Right forelimb (tissue), 1 donor: ENCODE measurements at places on chromosomes 2 and 18.

GRCh38 chr2:192190474-192190873 is 4.3 kb downstream of the TMEFF2 start:
- no peak for DNase-seq

- DNase-seq, result no peak
Observed at GRCh38 chr2:54952978-54953456, 97.2 kb downstream of the RTN4 start.

DNA sequence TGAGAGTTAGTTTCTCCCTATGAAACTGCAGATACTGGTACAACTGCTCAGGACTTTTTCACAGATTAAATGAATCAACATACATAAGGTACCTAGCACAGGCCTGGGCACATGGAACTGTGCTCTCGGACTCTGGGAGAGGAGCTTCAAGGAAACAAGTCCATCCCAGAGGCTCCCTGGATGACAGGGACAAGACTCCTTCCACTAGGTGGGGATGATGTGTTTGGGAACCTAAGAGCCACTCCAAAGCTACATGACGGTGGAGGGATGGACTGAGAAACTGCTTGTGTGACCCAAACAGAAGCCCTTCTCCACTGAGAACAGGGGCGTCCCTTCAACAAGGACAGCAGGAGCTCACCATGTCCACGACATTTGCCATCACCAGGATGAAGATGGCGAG is 37.1 kb downstream of the CENPO start:
- DNase-seq, result peak; percentile 42

DNA sequence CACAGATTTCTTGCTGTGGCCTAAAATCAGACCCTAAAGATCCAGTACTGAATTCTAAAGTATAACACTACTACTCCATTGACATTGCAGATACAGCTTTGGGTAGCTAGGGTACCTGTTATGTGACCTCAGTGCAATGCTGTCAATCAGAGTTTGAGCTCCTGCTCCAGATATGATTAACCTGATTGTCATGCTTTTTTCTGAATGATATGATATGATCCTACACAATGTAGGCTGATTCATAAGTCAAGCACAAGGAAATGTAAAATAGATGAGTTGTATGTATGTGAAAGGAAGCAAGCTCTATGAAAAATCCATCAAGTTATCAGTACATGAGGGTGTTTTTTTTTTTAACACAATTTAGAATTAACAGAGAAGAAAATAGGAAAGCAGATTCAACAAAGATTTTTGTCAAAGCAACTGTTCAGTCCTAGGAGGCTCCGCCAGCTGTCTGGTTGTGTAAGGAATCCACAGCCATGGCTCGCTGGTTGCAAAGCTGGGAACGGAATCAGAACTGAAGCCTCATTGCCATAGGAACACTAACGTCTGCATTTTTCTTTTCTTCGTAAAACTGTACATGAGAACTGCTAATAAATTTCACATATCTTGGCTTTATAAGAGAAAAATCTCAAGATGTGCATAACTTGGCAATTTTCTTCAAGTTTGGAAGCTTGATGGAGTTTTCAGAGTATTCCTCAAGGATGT is 52.9 kb downstream of the NR4A2 start:
- no peak for DNase-seq

- DNase-seq, result no peak
Observed at GRCh38 chr2:46032996-46033395, 264.2 kb upstream of the EPAS1 start.

GRCh38 chr2:10033251-10034006 is 9.9 kb upstream of the KLF11 start:
- DNase-seq, result no peak

GRCh38 chr2:59182249-59182648 is 941.1 kb upstream of the FANCL start:
- no peak for DNase-seq

- DNase-seq, result no peak
Observed at GRCh38 chr2:71743995-71744675, 290.8 kb downstream of the DYSF start.

DNA sequence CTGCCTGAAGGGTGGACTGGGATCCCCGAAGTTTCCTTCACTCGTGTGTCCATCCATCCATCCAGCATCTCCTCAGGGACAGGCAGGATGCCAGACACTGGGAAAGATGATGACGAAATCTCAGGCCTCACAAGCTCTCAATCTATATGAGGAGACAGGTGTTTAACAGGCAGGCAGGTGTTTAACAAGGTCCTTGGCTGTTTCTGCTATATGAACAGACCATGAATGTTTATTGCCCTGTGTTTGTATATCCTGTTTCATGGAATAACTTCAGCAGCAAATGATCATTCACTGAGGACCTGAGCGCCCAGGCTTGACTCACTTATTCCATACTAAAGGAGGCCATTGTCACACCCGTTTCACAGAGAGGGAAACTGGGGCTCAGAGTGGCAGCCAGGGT is 685.8 kb upstream of the HS6ST1 start:
- DNase-seq, result no peak

- no peak for DNase-seq
Observed at GRCh38 chr18:52403291-52404021, 63.5 kb downstream of the DCC start.
